ENCODE measurements at places on chromosomes 5 and 9. TPM values are rescaled to one million over a fixed set of nuclear protein-coding genes. Genes with fewer than 3 reads are reported as not detected.

Gene TMEM141
- 58.8 TPM for total RNA-seq

Gene OMD
- 4.1 TPM for total RNA-seq

Gene CATSPER3
- total RNA-seq = 0.58 TPM

Gene SLC46A2
- total RNA-seq = 0.64 TPM

Gene TSSK1B
- total RNA-seq = 0.70 TPM

Gene GAPVD1
- total RNA-seq = 59.5 TPM

Gene CDHR2
- 10.1 TPM for total RNA-seq

Gene PROB1
- total RNA-seq = 11.2 TPM

Gene HMCN2
- total RNA-seq = 5.9 TPM

Gene TMEM8B
- total RNA-seq = 18.6 TPM

Gene SGCD
- 26.6 TPM for total RNA-seq

Gene KIF4B
- 0.12 TPM for total RNA-seq

Gene CEP120
- 19.2 TPM for total RNA-seq

Gene F2RL1
- total RNA-seq = 25.9 TPM

Gene ADAMTSL2
- 8.9 TPM for total RNA-seq

Gene ANKRD31
- 0.41 TPM for total RNA-seq

Gene NFIB
- 42.0 TPM for total RNA-seq

Gene FUT7
- 0.35 TPM for total RNA-seq

Gene CDC23
- total RNA-seq = 49.3 TPM

Measured in metanephros (tissue), 2 donors.